ENCODE measurements at places on chromosomes 1 and 21.

GRCh38 chr1:167488786-167489185 lies 29.5 kb downstream of the CD247 start:
- no peak for DNase-seq

GRCh38 chr1:225230483-225230882 lies 197.4 kb downstream of the LBR start:
- no peak for DNase-seq

GRCh38 chr1:86460998-86461397 lies 7.7 kb upstream of the CLCA1 start:
- DNase-seq: no peak

DNA sequence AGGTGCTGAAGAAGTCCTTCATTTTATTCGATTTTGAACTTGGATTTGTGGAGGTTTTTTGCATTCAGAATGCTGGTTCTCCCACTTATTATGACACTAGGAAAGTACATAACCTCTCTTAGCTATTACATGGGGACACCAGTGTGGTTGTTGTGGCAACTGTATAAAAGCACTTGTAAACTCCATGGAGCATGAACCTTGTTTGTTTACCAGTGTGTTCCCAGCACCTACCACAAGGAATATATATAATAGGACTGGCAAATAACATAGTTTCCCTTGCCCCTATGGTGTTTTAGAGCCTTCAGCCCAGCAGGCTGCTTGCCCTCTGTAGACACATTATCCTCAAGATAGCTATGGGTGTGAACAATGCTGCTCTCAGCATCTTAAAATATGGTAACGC lies 43.1 kb downstream of the RASSF5 start:
- DNase-seq: no peak

GRCh38 chr1:23558140-23558871 lies 995 bp downstream of the ID3 start:
- DNase-seq: no peak

DNA sequence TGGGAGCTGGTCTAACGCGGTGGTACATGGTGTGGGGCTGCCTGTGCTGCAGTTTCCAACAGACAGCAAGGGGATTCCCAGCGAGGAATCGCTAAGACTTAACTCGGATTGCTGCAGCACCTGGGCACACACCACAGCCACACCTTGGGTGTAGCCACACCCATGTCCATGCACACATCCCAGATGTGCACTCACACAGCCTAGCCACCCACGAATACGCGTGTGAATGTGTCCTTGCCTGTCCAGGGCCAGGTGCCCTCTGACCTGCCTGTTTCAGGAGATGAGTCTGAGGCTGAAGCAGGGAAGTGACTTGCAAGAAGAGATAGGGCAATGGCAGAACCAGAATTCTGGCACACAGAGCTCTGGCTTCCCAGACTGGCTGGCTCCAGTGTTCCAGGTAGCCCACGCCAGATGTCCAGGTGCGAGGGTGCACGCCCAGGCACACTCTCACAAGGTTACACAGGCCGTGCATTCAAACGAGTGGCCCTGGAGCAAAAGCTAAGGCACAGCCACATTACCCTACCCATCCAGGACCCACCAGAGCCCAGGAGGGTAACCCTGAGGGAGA lies 272.7 kb downstream of the TRABD2B start:
- no peak for DNase-seq

GRCh38 chr1:58104960-58105359 lies 441.6 kb downstream of the OMA1 start:
- DNase-seq: no peak

DNA sequence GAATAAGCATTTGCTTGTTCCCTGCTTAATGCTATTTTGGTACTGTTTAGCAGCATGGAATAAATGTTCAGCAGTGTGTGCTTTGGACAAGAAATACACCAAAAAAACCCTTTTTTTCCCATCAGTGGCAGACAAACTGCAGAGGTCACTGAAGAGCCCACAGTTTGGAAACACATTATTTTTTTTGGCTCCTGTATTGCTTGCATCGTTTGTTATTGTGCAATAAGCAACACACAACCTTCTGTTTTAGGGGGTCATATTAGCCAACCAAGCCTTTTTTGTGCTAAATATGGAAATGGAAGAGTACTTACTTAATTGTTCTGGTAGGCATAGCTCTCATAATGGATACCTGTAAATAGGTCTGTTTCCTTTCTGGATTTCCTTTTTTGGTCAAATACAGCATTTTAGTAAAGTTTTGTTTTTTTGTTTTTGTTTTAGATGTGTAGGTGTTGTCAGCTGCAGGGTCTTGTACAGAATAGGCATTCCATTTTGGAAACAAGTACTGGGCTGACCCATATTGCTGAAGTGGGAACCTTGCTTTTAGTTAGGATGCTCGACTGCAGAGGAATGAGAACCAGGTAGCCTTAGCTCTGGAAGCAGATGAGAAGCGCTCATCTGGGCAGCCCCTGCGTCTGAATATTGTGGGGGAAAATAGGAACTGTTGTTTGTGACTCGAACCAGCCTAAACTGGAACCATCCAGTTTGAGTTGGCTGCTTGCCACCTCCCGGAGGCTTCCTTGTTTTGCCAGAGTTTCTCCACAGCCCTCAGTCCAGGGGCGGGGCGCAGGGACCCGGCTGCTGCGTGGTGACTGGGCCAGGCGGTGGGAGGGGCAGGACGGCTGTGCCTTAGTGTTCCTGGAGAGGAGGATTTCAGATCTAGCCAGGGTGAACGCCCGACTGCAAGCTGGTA lies 38.4 kb downstream of the SPEN start:
- DNase-seq: no peak

GRCh38 chr1:203505526-203506204 lies 11.7 kb downstream of the OPTC start:
- no peak for DNase-seq

DNA sequence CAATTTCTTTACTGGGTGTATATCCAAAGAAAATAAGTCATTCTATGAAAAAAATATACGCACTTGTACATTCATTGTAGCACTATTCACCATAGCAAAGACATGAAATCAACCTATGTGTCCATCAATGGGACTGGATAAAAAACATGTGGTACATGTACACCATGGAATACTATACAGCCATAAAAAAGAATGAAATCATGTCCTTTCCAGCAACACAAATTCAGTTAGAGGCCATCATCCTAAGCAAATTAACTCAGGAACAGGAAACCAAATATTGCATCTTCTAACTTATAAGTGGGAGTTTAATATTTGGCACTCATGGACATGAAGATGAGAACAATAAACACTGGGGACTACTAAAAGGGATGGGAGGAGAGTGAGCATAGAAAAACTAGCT lies 325.7 kb downstream of the TGFB2 start:
- DNase-seq: no peak

DNA sequence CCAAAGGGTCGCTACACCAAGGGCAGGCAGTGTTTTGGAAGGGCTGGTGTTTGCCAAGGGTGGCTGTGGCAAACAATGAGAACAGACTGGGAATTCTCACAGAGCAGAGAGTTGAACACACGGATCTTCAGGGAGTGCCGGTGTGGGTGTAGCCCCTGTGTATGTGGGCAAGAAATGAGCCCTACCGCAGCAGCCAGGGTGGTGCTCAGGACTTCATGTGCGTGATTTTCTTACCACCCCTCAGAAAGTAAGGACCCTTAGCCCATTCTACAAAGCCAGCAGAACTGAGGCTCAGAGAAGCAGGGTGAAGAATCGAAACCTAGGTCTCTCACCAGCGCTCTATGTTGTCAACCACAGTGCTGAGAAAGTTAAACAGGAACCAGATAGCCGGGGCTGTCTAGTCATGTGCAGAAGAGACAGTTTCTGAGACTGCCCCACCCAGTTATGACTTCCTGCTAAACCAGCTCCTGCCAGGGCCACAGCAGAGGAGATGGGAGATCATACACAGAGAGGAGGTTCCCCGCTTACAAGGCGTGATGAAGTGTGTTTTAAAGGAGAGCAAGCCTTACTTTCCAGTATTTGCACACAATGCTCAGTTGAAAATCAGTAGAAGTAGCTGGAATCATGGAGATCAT lies 21.9 kb upstream of the MORC3 start:
- DNase-seq: no peak

DNA sequence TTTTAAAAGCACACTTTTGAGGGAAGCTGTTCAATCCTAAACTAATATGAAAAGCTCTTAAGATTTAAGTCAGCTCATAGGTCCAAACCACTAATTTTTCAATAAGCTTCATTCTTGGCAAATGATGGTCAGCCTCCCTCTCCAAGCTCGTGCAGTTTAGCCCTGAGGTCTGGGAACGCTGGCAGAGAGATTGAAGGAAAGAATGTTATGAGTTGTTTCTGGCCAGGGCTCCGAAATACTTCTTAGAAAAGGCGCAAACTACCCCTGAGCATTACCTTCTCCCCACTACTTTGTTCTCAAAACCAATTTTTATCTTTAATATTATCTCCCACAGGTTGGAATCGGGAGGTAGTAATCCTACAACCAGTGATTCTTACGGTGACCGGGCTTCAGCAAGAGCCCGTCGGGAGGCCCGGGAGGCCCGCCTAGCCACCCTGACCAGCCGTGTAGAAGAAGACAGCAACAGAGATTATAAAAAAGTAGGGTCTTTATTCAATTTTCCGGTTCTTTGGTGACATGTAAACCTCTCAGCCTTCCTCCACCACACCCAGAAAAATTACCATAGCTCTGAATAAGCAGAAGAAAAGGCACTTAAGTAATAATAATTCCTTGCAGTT lies 147.7 kb downstream of the SYT2 start:
- DNase-seq: no peak

- DNase-seq: no peak
Observed at GRCh38 chr21:35796844-35797243, 263.5 kb downstream of the SETD4 start.

GRCh38 chr1:24141311-24141997 lies 1.5 kb downstream of the IL22RA1 start:
- no peak for DNase-seq

GRCh38 chr1:188433425-188433824 lies 1604.7 kb downstream of the PLA2G4A start:
- DNase-seq: no peak

DNA sequence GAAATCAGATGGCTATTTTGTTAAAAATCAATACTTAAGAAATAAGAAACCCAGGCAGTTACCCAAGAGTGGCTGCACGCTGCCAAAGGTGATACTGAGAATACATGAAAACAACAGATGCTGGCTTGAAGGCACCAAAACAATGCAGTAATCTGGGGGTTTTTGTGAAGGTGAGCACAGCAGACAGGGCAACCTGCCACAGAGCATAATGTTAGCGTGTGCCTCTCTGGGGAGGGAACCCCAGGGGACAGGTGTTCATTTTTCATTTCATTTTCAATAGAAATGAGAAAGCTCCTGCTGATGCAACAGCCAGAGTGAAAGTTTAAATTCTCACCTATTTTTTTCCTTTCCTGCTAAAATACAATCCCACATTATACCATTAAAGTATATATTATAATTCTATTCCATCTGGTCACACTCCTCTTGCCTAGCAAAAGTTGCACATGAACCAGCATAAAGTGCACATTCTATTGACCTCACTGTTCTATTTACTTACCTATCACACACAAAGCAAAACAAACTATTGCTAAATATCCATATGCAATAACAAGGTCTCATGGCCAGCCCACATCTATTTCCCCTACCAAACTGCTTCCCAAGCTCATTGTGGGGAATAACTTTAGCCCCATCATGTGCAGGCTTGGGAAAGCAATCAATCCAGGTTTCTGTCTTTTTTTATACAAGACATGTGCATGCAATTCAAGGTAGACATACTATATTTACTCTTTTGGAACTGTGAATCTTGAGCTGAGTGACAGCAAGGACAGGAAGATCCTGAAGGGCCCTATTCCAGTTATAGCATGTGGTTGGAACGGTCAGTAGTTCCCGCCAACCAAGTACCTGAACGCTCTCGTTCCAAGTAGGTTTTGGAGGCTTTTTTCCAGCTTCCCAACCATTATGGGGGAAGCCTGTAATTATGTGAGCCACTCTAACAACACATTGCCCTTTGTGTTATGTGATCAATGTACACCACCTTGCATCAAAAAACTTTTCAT lies 173.6 kb downstream of the RERE start:
- no peak for DNase-seq

DNA sequence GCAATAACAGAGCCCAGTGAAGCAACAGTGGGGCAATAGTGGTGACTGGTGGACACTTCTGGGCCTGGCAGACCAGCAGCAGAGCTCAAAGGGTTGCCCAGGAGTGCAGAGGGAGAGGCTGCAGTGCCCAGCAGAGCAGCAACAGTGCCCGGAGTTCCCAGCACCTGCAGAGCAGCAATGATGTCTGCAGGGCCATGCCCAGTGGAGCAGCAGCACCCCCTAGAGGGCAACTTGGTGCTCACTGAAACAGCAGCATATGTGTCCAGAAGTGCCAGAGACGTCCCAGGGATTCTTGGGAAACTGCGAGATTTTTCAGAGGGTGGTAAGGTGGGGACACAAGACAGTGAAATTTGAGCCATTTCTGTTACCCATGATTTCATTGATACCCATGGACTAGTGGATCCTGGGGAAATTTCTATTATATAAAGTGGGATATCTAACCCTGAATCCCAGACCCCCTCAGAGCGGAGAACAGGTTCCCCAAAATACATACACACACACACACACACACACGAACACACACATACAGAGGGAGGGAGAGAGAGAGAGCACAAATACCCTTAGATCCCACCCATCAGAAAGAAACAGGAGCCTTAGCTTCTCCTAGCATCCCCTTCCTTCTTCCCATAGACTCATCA lies 156.9 kb upstream of the GJB5 start:
- peak; percentile 29 for DNase-seq

DNA sequence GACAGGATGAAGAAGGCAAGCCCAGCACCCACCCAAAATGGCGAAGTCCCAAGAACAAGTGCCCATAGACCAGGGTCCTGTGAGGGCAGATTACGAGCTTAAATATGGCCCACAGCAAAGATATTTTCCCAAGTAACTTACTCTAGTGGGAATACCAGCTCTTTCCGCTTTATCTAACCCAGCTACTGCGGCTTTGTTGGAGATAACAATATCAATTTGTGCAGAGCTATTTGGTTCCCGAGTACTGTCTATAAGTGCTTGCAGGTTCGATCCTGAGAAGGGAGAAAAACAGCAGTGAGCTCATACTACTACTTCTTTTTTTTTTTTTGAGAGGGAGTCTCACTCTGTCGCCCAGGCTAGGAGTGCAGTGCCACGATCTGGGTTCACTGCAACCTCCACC lies 14.3 kb upstream of the DNAJC28 start:
- no peak for DNase-seq

DNA sequence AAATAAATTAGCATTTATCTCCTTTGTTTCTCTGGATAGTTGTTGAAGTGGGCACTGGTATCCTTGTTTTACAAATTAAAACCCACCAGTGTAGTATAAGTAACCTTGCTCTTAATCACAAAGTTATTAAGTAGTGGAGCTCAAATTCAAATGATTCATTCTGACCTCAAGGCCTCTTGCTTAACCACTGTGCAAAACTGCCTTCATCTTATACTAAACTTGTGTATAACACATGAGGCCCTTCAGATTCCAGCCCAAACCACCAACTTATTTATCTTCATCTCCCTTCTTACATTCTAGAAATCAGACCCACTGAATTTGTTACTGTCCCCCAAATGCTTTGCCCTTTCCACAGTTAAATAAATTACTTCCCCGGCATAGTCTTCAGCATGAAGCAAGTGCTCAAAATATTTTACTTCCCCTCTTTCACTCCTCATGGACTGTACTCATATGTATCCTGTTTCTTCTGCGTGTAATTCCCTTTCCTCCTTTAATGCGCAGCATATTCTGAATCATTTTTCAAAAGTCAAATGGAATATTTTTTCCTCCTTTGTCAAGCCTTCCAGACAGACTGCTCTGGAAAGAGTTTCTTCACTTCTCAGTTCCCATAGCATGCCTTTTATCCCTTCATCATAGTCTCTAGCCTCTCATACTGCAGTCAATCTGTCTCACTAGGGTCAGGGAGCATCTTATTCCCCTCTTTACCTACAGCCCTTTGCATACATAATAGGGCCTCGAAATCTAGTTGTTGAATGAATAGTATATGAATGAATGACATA lies 19.0 kb upstream of the DNASE2B start:
- no peak for DNase-seq
